ENCODE measurements at places on chromosomes 6 and 20. TPM values are rescaled to one million over a fixed set of nuclear protein-coding genes. Genes with fewer than 3 reads are reported as not detected.

DNA sequence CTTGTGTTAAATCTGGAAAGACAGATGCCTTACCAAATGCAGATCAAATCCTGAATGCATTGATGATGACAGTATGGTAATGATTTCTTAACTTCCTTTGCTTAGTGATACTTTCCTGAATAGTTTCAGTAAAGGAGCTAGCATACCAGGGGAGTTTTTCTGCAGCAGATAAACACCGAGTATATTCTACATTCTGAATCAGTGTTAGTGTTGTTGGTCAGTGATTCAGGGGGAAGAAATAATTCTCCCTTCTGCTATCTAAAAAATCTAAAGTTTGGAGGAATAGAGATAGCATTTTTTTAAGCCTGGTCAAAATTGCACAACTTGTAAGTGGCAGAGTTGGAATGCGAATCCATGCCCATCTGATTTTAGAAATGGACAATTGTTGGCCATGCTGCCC lies 512.2 kb upstream of the MARCKS start:
- DNase-seq, result peak; percentile 72

BTN1A1 gene
- not detected for polyA plus RNA-seq

HRH3 gene
- not detected for polyA plus RNA-seq

GSTA2 gene
- not detected for polyA plus RNA-seq

DNA sequence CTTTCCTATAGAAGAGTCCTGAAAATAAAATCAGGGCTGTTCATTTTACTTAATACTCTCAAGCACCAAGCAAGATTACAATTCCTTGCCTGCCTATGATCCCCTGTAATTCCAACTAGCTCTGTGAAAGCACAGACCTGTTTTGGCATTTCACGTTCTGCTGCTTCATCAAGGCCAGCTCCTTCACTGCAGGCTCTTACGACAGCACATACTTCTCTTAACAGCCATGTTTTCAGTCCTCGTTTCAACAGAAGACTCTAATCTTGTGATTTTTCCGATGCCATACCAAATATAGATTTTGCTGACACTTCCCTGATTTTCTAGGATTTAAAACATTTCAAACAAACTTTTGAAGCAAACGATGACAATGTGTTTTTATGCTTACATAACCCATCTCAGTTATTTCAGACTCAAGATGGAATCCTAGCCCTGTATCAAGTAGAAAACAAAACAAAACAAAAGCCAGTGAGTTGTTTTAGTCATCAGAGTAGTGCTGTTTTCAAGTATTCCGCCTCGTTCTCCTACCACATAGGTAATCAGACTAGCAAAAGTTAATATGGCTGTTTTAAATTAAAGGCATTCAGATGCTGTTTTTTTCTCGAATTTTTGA lies 616.5 kb upstream of the CITED2 start:
- no peak for DNase-seq

DNA sequence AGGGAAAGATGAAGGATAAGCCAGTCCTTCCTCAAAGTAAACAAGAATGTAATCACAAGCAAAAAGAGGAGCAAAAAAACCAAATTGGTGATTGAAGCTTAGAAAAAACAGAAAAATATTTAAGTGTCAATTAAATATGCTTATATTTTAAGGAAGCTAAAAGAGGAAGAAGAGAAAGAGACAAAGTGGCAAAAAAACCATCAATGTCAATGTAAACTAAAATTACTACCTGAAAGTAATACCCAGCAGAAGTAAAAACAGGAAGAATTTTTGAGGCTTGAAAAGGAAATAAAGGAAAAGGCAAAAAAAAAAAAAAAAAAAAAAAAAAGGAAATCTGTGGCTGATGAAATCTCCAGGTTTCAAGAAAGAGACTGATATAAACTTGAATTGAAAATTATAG lies 36.2 kb upstream of the OGFRL1 start:
- DNase-seq, result no peak

Measured in fibroblast of lung (primary cell).